RCC 7860 (cell line): ENCODE measurements at places on chromosomes 5 and 9.

GRCh38 chr9:114482593-114482992 is 22.7 kb downstream of the WHRN start:
- DNase-seq: no peak

DNA sequence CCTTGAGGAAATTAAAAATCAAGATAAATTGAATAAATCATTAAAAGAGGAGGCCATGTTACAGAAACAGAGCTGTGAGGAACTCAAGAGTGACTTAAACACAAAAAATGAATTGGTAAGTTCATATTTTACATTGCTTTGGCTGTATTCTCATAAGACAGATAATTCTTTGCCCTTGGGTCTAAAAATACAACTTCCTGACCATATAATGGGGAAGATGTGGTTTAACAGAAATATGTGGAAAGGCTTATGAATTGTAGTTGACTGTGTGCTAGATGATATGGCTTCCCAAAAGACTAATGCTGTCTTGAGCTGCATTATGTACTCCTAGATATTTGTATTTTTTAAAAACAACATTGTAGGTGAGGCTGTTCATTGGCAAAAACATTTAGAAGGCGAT is 33.1 kb downstream of the CNTRL start:
- no peak for DNase-seq

- DNase-seq: no peak
These were observed 57.5 kb downstream of the ACER2 start for GRCh38 chr9:19466280-19466639.

DNA sequence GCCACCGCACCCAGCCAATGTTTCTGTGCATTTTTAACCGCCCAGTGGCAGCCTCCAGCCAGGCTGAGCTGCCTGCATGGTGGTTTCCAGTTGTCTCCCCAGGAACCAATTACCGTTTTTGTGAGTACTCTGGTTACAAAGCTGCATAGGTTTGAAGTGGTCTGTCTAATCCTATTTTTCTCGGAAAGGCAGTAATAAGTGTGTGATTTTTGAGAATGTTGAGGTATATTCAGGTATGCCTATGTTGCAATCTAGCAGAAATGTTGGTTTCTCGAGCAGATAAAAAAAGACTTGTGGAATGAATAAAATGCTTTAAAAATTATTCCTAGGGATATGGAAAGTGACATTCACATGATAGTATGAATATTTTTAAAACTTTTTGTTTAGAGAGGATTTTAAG is 41.5 kb upstream of the ANKH start:
- no peak for DNase-seq

- no peak for DNase-seq
These were observed 37.8 kb downstream of the JADE2 start for GRCh38 chr5:134563221-134563620.

GRCh38 chr5:91119217-91119616 is 263.9 kb downstream of the ARRDC3 start:
- no peak for DNase-seq

GRCh38 chr5:121819682-121820261 is 31.9 kb upstream of the FTMT start:
- DNase-seq: no peak

DNA sequence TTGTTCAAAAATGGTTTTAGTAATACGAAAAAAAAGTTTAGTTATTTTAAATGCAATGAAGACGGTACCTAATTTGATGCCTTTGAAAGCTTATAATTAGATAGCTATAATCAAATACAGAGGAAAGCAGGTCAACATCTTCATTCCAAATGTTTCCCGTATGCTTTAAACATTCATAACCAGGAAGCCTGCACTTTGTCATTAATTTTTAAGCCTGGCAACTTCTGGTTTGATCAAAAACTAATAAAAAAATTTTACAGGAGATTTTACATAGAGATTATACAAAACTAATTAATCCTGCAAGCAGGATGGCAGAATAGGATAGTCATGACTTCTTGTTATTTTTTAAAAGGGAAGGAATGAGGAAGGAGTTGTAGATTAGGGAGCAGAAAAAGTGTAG is 353.0 kb downstream of the FBXL17 start:
- no peak for DNase-seq

GRCh38 chr5:56522960-56523359 is 289.8 kb upstream of the ANKRD55 start:
- no peak for DNase-seq

GRCh38 chr5:38650946-38651345 is 94.5 kb upstream of the LIFR start:
- DNase-seq: no peak

DNA sequence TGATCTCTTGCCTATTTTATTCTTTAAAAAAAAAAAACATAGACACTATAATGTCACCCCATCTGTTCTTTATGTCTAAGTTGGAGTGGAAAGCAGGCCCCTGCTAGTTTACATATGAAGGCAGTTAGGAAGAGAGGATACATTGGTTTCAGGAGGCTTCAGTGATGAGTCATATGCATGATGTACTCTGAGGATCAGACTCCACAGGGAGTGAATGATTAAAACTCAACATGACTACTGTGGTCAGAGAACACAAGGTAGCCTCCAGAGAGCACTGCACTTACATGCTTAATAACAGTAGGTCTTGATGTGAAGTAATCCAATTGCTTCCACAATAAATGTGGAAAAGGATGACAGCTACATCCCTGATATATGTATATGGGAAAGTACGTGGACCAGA is 22.7 kb upstream of the FSTL4 start:
- DNase-seq: peak; percentile 60

DNA sequence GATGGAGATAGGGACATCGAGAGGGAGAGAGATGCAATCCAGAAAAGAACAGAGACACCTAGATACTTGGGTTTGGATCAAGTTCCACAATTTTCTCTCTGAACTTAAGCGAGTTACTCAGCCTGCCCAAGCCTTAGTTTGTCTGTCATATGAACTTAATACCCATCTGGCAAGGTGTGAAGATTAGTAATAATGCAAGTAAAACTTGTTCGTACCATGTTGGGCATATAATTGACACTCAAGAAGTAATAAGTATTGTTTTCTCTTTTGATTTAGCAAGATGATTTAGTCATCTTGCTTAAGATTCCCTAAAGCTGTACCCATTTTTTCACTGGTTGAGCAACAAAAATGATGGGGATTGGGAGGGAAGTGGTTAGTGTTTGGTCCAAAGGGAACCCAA is 7.5 kb downstream of the RABGAP1 start:
- DNase-seq: no peak

DNA sequence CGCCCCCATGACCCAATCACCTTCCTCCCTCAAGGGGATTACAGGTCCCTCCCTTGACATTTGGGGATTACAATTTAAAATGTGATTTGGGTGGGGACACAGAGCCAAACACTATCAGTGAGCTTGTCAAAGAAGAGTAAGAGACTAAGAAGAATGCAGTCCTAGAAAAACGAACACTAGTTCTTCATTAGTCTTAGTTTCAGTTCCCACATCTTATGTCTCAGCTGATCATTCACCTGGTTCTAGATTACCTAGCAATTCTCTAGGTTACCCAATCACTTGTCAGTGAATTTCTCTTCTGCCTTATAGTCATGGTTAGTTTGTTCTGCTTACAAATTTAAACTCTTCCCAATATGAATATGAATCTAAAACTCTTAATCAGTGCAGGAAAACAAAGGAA is 251.5 kb downstream of the COX7C start:
- no peak for DNase-seq

GRCh38 chr9:86921151-86921923 is 26.0 kb downstream of the GAS1 start:
- no peak for DNase-seq

- no peak for DNase-seq
These were observed at the start of gene PTPN3 for GRCh38 chr9:109498195-109499092. PTPN3 (minus strand) TSS chr9:109498307; CDS start chr9:109463434, 34,873 bp downstream.

DNA sequence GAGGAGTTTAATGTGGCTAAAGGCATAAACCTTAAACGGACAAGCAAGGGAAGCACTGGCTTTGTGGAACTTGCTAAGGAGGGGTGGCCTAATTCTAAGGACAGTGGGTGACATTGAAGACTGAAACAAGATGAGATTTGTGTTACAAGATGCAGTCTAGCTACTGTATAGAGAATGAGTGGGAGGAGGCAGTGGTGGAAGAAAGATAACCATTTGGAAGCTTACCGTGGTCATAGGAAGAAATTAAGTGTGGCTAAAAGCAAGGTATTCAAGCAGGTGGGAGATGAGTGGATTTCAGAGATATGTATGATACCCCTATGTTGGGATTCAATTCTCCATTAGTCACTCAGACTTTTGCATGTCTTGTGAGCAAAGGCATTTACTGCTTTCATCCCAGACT is 4.6 kb downstream of the PAM start:
- DNase-seq: no peak

DNA sequence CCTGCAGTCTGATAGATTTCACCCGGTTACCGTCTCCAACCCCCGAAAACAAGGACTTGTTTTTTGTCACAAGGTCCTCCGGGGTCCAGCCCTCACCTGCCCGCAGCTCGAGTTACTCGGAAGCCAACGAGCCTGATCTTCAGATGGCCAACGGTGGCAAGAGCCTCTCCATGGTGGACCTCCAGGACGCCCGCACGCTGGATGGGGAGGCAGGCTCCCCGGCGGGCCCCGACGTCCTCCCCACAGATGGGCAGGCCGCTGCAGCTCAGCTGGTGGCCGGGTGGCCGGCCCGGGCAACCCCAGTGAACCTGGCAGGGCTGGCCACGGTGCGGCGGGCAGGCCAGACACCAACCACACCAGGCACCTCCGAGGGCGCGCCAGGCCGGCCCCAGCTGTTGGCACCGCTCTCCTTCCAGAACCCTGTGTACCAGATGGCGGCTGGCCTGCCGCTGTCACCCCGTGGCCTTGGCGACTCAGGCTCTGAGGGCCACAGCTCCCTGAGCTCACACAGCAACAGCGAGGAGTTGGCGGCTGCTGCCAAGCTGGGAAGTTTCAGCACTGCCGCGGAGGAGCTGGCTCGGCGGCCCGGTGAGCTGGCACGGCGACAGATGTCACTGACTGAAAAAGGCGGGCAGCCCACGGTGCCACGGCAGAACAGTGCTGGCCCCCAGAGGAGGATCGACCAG is 121.3 kb downstream of the DAB2IP start:
- no peak for DNase-seq

GRCh38 chr9:91221332-91221731 is 140.4 kb downstream of the AUH start:
- no peak for DNase-seq

DNA sequence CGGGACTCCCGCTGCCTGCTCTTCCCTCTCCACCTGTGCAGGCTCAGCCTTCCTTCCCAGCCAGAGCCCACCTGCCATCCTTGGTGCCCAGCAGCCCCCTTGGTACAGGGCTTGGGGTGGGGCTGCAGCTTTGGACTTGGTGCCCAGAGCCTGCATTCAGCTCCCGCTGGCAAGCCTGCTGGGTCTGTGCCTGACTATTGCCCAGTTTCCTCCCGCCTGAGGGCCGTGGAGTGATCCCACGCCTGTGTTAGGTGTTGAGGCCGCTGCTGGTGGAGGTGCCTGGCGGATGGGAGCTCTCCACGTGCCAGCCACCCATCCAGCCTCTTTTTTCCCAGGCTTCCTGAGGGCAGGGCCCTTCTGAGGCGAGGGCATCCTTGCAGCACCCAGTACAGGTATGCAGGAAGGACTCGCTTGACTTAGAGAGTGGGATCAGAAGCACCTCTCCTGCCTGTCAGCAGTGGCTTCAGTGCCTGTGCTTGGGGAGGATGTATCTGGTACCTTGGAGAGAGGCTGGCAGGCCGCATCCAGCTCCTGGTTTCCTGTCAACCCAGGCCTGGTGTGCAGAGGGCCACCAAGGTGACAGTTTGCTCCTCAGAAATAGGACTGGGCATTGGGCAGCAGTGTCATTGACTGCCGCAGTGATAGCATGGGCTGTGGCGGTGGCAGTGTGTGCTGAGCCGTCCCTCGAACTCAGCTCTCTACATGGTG is 7.8 kb downstream of the RXRA start:
- no peak for DNase-seq

- no peak for DNase-seq
These were observed 100.0 kb downstream of the KIAA1958 start for GRCh38 chr9:112586599-112587155.
